ENCODE measurements at places on chromosomes 6 and 20.

DNA sequence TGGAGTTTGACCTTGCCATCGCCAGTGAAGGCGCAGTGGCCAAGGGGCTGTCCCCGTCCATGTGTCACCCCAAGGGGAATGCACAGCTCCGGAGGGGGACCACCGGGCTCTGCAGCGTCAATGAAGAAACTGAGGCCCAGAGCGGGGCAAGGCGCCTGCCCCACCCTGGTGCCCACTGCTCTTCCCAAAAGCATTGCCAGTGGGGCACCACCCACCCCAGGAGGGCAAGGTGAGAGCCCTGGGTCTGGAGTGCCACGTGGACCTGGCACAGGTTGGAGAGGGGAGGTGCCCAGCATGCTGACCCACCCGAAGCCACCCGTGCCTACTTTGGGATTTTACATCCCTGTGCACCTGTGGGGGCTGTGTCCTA lies 8.3 kb downstream of the NTSR1 start:
- no peak for DNase-seq

GRCh38 chr20:44209686-44210405 lies 725 bp downstream of the OSER1 start:
- no peak for DNase-seq

DNA sequence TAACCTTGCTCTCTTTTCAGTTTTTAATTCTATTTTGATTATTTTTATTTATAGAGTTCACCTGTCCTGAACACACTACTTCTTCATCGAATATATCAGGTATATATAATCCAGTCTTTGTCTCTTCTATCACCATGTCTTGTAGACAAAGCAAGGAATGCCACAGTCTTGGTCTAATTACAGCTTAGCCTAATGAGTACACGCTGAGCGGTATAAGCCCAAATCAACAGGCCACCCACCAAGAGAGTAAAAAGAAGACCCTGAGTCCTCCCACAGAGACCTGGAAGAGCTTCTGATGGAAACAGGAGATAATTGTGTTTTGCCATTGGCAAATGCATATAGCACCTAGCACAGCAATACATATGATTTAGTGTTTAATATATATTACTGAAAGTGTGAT lies 68.7 kb upstream of the TCF21 start:
- DNase-seq, result no peak

DNA sequence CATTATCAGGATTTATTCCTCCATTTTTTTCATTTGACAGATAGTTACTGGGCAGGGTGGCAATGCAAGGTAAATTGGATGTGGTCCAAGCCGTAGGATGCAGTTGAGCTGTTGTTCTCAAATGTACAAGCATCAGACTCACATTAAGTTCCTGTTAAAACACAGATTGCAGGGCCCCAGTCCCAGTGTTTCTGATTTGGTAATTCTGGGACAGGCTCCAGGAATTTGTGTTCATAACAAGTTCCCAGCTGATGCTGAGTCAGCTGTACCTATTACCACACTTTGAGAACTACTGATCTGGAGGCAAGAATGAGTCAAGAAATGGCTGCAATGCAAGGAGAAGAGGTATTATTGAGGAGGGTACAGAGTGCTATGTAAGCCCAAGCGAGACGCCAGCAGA lies 11.7 kb downstream of the TMEM244 start:
- no peak for DNase-seq

DNA sequence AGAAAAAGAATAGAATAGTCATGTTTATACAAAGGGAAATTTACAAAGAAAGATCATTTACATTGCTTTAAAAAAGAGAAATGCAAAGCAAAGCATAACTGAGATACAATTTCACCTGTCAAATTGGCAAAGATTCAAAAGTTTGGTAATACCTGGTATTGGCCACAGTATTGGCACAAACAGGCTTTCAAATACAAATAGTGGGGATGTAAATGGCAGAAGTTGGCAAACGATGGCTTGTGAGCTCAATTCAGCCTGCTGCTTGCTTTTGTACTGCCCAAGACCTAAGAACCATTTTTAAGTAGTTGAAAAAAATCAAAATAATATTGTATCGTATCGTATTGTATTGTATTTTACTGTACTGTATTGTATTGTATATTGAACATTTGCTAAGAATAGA lies 194.5 kb upstream of the JAG1 start:
- no peak for DNase-seq

GRCh38 chr20:33686100-33686983 lies at the start of gene E2F1:
Gene E2F1, minus strand, starts transcription at chr20:33686385. Its CDS starts 121 bp downstream, at chr20:33686264.
- DNase-seq, result peak; percentile 87

GRCh38 chr20:25514747-25515340 lies 70.5 kb downstream of the NINL start:
- no peak for DNase-seq

DNA sequence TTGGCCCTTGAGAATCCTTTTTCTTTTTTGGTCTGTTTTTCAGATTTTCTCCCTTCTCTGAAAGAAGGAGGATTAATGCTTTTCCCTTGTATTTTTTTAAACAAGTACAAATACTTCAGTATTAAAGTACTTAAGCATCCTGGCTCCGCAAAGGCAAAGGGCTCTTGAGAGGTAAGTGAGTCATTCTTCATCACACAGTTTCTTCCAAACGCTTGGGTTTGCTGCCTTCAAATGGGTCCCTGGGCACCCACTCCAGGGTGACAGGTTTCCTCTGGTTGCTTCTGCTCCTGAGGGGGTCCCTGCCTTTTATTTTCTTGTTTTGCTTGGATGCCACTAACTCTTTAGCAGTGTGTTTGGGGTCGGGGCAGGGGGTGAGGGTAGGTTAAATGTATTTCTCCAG lies 437.1 kb downstream of the PTPRT start:
- no peak for DNase-seq

- DNase-seq, result no peak
Observed at GRCh38 chr6:139480356-139481165, 106.1 kb upstream of the CITED2 start.

- no peak for DNase-seq
Observed at GRCh38 chr6:113381959-113382358, 475.2 kb upstream of the MARCKS start.

DNA sequence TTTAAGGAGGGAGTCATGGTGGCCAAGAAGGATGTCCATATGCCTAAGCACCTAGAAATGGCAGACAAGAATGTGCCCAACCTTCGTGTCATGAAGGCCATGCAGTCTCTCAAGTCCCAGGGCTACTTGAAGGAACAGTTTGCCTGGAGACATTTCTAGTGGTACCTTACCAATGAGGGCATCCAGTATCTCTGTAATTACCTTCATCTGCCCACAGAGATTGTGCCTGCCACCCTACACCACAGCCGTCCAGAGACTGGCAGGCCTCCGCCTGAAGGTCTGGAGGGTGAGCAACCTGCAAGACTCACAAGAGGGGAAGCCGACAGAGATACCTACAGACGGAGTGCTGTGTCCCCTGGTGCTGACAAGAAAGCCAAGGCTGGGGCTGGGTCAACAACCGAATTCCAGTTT lies 115.0 kb downstream of the HFE start:
- no peak for DNase-seq

GRCh38 chr6:99349171-99350141 lies at the start of gene FAXC:
Gene FAXC, minus strand, starts transcription at chr6:99349674. Its CDS starts 302 bp downstream, at chr6:99349372.
- no peak for DNase-seq

DNA sequence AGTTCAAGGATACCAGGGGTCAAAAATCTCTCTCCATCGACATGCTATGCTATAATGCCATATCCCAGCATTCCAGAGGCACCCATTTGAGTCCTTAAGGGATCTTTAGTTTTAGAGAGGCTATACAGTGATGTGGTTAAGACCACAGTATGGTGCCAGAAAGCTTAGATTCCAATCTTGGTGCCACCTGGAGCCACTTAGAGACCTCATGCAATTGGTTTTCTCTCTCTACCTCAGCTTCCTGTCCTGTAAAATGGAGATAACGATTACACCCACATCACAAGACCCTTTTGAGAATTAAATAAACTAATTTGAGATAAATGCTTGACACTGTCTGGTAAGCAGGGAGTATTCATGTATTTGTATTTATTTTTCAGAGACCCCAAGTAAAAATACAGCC lies 39.0 kb downstream of the PLAGL1 start:
- DNase-seq, result no peak

- peak; percentile 36 for DNase-seq
Observed at GRCh38 chr20:8018958-8019245, 659 bp downstream of the TMX4 start.

Data from activated CD4-positive, CD25-positive, alpha-beta regulatory T cell treated with anti-CD3 and anti-CD28 coated beads, Interleukin-2, amount 50 U/mL, for 16 hours (primary cell).